ENCODE measurements at places on chromosomes 13 and 19.

GRCh38 chr13:70568571-70568970, 460.3 kb upstream of the KLHL1 start:
- no peak for DNase-seq

GRCh38 chr13:98111168-98112098, 31.5 kb upstream of the FARP1 start:
- no peak for DNase-seq

GRCh38 chr13:26680123-26680450, 80.5 kb downstream of the GPR12 start:
- no peak for DNase-seq

DNA sequence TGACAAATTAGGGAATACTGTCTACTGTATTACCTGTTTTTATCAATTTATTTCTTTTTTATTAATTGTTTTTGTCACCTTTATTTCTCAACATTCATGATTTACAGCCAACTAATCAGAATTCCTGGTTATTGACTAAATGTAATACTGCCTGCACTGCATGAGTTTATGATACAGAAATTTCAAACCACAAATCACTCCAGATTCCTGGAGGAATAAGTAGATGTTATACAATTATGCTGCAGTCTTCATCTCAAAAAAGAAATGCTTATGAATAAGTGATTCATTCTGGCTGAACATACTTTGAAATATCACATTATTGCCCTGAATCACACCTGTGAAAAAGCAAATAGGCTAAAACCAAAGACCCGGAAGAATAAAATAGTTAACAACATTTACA, 249.7 kb downstream of the DACH1 start:
- no peak for DNase-seq

DNA sequence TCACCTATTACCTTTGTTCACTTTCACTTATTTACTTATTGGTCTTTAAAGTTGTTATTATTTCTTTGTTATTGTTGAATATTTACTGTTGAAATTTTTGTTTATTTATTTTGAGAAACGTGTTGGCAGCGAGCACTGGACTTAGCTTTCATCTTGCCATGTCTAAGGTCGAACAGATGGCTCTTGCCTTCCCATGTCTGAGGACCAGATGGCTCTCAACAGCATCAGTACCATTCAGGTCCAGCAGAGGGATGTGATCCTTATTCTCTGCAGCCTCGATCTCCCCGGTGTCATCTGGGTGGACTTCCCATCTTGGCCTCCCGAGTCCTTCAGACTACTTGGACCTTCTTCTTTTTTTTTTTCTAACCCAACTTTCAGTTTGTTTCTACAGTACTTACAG, 1437.6 kb downstream of the UQCRFS1 start:
- no peak for DNase-seq

GRCh38 chr13:76715621-76716020, 170.6 kb downstream of the KCTD12 start:
- DNase-seq, result no peak
